ENCODE measurements at places on chromosomes 6 and 20. TPM values are rescaled to one million over a fixed set of nuclear protein-coding genes. Genes with fewer than 3 reads are reported as not detected.

DNA sequence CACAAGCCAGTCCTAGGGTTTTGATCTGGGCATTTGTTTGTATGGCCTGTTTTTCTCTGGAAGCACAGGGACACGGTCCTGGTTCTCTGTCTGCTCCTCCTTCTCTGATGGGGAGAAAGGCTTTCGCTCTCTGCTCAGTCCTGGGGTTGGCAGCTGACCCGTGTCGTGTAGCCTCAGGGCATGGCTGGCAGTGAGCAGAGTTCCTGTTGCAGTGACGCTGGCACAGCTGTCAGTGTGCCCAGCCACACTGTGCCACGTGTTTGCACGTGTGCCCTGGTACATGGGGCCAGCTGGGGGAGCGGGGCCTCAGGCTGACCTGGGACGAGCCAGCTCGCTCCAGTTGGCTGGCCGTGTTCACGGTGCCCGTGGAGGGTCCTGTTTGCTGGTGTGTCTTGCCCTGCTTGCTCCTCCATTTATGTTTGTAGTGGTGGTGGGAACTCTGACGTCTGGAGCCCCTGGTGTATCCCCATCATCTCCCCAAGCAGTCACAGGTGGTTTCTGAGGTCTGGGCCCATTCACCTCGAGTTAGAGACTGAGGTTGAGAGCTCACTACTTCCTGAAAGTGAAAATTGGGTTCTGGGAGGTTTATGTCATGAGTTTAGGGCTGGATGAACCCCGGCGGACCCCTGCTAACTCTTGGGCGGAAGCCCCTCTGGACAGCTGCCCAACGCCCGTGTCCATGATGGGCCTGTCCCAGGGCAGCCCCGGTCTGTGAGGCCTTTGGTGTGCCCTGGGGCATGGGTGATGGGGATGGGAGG, 10.2 kb upstream of the DNAJC5 start:
- ATAC-seq, result no peak

GRCh38 chr6:25277386-25277785, 1.8 kb upstream of the CARMIL1 start:
- ATAC-seq, result no peak

GRCh38 chr6:153087436-153087835, 43.6 kb downstream of the RGS17 start:
- no peak for ATAC-seq

DNA sequence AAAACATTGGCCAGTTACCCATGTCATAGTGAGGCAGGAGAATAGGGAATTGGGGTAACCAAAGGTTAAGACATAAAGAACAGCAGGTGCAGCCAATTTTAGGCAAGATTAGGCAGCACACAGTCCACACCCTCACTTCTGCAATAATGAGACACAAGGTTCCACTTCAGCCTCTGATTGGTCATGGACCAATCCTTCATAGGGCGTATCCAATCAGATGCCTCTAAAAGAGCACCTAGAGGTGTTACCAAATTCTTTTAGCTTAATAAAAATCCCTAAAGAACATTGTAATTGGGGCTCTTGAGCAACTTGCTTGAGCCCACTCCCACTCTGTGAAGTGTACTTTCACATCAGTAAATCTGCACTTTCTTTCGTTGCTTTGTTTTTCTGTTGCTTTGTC, 302.4 kb downstream of the PREX1 start:
- ATAC-seq, result no peak

DNA sequence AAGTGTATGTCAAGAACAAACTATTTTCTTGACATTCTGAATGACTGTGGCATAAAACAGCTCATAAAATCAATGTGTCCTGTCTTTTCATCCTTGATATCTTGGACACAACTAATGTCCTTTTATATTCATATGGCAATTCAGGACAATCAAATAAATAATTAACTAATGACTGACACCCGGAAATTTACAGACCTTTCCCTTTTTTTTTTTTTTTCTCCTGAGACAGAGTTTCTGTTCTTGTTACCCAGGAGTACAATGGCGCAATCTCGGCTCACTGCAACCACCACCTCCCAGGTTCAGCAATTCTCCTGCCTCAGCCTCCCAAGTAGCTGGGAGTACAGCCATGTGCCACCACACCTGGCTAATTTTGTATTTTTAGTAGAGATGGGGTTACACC, 107.1 kb upstream of the LGSN start:
- no peak for ATAC-seq

DNA sequence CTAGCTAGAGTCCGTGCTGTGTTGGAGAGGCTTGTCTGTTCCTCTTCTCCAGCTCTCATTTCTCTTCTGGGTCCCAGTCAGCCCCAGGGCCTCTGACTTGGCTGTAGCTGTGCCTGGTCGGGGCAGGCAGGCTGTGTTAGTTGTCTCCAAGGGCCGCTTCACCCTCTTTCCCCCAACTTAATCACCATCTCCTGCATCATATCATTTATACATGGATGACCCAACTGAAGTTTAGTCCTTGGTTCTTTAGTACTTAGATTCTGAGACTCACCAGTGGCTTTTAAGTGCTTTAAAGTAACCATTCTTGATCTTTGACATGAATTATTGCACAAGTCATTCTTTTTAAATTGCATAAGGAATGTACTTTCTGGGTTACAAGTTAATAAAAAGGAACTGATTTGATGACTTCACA, 127.3 kb downstream of the RTN4IP1 start:
- peak; percentile 36 for ATAC-seq

GRCh38 chr6:93418408-93419303, 703 bp downstream of the EPHA7 start:
- no peak for ATAC-seq

GRCh38 chr6:40112350-40112749, 178.1 kb upstream of the MOCS1 start:
- ATAC-seq, result no peak

GRCh38 chr6:167079853-167080297, 43.0 kb upstream of the CCR6 start:
- ATAC-seq, result no peak

- no peak for ATAC-seq
Measured at GRCh38 chr6:44642870-44643522, 255.5 kb downstream of the CDC5L start.

DNA sequence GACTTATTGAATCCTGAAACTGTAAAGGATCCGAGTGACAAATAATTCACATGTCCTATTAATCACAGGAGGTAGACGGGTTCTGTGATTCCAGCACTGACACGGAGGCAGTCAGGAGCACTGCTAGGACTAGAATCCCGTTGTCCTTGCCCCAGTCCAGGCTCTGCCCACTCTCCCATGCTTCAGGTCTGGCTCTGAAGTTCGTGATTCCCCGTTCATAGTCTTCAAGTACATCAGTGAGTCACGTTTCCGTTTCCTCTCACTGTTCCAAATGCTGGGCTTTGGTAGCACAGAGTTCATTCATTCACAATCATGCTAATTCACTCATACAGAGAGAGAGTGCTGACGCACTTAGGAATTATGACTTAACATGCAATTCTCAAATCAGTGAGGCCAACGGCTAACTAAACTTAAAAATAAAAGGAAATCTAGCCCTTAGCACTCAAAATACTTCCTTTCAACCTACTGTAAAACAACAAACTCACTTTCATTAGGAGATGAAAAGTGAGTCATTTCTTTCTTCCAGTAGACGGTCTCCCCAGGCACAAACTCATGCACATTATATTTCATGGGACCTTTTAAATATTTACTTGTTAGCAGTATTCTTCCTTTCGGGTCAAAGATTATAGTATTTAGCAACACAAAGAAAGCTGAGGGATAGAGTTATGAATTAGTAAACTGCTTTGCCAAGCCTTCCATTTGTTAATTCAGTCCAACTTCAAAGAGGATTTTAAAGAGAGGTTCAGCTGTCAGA, 94.0 kb upstream of the NHSL1 start:
- peak; percentile 87 for ATAC-seq

DNA sequence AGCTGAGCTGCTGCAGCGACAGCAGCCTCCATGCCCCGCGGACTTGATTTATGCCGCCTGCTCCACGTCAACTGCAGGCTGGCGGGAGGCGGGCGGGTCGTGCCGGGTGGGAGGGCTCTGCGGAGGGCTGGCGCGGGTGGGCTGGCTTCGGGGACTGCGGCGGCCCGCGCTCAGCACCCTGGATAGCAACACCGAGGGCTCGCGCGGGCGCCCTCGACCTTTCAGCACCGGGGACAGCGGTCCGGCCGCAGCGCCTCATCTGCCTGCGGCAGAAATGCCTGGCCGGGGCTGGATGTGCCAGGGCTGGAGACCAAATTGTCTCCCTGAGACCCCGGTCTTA, 792 bp downstream of the SNAP25 start:
- peak; percentile 72 for ATAC-seq

DNA sequence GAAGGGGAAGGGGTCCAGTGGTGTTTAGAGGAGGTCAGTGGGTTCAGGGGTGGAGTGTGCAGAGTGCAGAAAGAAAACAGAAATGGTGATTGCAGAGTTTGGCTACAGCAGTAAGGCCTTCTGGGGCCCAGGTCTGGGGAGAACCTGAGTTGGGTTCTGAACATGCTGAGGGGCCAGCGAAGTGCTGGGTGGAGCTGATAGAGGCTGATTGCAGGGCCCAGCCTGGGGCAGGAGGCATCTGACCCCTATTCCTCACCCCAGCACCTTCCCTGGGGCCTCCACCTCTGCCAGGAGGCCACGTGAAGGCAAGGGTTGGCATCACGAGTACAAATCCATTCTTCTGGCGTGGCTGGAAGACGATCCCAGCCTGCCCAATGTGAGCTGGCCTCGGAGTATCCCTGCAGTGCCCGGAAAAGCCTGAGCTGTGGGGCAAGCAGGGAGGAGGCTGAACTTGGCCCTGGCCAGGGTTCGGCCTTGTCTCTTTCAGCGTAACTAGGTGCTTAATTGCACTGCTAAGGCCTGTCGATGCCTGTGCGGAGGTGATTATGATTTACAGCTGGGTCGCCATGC, 35.3 kb downstream of the VSTM2L start:
- no peak for ATAC-seq

GRCh38 chr20:43525021-43525420, 17.5 kb downstream of the L3MBTL1 start:
- ATAC-seq, result no peak

DNA sequence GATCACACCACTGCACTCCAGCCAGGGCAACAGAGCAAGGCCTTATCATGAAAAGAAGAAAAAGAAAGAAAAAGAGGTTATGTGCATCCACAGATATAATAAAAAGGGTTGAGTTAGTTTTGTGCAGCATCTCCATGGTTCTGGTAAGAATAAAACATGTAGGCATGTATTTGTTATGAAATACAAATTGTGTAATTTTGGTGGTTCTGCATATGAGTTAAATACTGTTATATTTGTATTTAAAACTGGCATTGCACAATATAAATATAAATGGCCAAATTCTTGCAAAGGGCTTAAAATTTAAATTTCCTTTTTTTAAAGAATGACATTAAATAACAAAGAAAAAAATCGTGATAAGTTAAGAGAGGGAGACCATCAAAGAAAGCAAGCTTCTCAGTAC, 159.1 kb upstream of the PREP start:
- no peak for ATAC-seq

GRCh38 chr6:156009656-156010055, 554.0 kb upstream of the NOX3 start:
- ATAC-seq, result no peak

- no peak for ATAC-seq
Measured at GRCh38 chr6:42498473-42499128, 46.9 kb upstream of the TRERF1 start.

- ATAC-seq, result no peak
Measured at GRCh38 chr20:25484911-25485511, 77.5 kb downstream of the GINS1 start.

GGTLC1 gene
- not detected for total RNA-seq

SLC35D3 gene
- total RNA-seq, result not detected

SALL4 gene
- total RNA-seq, result not detected

SSTR4 gene
- total RNA-seq, result not detected

GJA1 gene
- total RNA-seq, result 307 TPM

FBXO5 gene
- total RNA-seq, result 3.9 TPM

CYP39A1 gene
- total RNA-seq, result 12.5 TPM

LTA gene
- total RNA-seq, result not detected

EGFL8 gene
- total RNA-seq, result 15.1 TPM

METTL24 gene
- total RNA-seq, result 27.7 TPM

BFSP1 gene
- 5.1 TPM for total RNA-seq

SAMD10 gene
- 0.77 TPM for total RNA-seq

TMEM74B gene
- total RNA-seq, result 1.8 TPM

RALGAPA2 gene
- 18.4 TPM for total RNA-seq

RSPH4A gene
- total RNA-seq, result 0.40 TPM

OLIG3 gene
- total RNA-seq, result 0.23 TPM

ULBP2 gene
- total RNA-seq, result 0.39 TPM

ACTL10 gene
- 0.54 TPM for total RNA-seq
